ENCODE measurements at places on chromosomes 7 and 10.

GRCh38 chr7:89145801-89146200, 350.3 kb upstream of the TEX47 start:
- DNase-seq: no peak

- DNase-seq: peak; percentile 68
Observed at GRCh38 chr7:101922631-101923601, 105.5 kb downstream of the CUX1 start.

GRCh38 chr10:11180228-11180627, 162.6 kb downstream of the CELF2 start:
- DNase-seq: no peak

- no peak for DNase-seq
Observed at GRCh38 chr7:6181136-6181535, 91.3 kb downstream of the CYTH3 start.

- peak; percentile 35 for DNase-seq
Observed at GRCh38 chr7:85095806-85096205, 91.0 kb downstream of the SEMA3D start.

DNA sequence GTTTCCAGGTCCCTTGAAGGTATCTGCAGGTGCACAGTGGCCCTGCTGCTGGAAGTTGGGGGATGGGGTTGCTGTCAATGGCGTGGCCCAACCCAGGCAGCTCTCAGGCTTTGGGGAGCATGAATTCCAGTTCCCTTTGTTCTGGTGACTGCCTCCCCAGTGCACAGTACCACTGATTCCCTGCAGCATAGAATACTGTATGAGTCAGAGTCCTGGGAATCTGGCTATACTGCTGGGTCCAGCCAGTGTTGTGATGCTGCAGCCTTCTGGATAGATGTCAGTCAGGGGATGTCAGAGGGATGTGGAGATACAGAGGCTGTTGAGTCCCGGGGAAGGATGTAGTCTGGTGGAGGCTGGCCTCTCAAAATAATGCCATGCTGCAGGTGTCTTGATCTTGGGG, 99.3 kb downstream of the LANCL2 start:
- DNase-seq: no peak

- no peak for DNase-seq
Observed at GRCh38 chr7:129907122-129907736, 45.5 kb downstream of the UBE2H start.

DNA sequence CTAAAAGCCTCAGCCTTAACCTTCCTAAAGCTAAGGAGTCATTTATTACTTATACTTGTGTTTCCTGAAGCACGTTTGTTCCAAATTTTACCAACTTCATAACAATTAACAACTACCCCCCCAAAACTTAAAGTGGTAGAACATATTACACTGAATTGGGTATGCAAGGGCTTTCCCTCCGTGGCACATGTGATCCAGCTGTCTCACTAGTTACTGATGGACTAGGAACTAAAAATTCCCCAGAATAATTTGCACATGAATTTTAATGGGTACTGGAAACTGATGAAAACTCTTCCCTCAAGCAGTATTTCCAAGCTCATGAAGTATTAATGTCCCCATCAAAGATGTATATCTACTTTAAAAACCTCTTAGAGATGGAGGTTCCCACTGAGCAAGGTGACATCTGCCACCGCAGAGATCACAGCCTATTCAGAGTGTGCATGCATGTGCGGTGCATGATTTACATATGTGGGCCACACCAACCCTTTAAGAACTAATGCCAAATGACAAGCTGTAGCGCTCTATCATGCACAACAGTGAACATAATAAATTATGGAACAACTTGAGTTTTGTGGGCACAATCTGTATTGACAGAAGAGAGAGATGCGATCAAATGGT, 139.9 kb upstream of the ADCY1 start:
- DNase-seq: no peak

- no peak for DNase-seq
Observed at GRCh38 chr10:86049442-86049841, 317.2 kb downstream of the GRID1 start.
